ENCODE measurements at places on chromosomes 12 and 14.
A peak's percentile ranks its signal among the peaks of the same experiment; 100 is the strongest.

GRCh38 chr12:103600967-103601728 lies 14.1 kb downstream of the STAB2 start:
- no peak for DNase-seq

DNA sequence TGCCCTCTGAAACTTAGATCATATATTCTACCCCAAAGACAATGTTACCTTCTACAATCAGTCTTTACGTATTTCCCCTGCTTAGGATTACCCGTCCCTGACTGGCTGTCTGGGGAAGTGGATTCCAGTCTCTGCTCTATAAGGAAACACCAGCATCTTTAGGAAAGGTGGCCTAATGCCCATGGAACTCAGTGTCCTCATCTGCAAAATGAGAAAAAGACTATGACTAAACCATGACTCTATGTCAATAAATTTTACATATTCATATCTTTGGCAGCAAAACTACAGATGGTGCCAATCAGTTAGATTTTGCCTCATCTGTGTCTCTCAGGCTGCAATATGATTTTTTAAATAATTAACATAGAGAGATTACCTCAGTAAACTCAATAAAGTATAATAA lies 133.8 kb downstream of the ITPR2 start:
- DNase-seq: no peak

DNA sequence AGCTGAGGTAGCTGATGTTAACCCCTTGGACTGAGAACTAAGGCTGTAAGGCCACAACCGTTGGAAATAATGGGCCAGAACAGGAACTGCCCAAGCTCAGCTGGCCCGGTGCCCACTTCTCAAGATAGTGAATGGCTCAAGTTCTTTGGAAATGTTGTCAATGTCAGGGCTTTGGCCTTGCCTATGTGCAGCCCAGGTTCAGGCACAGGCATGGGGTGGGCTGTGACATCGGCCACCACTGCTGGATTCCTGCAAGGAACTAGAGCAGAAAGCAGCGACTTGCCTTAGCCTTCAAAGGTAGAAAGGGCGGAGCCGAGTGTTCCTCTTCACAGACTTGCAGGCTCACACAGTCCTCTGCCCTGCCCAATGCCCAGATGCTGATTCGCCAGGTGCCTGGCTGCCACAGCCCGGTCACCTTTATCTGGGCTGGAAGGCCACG lies 291.2 kb downstream of the ZFP36L1 start:
- no peak for DNase-seq

DNA sequence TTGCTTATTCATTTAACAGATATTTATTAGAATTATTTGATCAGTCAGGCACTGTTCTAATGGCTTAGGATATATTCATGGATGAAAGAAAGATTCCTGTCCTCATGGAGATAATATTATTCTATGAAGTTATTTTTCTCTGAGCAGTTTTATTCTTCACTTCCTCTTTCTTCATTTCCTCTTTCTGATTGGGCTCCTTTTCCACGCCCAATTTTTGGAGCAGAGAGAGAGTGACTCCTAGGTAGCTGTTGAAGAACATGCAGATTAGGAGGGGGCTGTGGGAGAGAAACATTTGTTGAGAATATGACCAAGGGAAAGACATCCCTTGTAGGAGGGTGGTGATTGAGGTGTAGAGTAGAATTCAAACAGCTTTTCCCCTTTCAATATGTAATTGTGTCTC lies 6.0 kb upstream of the YARS2 start:
- no peak for DNase-seq

DNA sequence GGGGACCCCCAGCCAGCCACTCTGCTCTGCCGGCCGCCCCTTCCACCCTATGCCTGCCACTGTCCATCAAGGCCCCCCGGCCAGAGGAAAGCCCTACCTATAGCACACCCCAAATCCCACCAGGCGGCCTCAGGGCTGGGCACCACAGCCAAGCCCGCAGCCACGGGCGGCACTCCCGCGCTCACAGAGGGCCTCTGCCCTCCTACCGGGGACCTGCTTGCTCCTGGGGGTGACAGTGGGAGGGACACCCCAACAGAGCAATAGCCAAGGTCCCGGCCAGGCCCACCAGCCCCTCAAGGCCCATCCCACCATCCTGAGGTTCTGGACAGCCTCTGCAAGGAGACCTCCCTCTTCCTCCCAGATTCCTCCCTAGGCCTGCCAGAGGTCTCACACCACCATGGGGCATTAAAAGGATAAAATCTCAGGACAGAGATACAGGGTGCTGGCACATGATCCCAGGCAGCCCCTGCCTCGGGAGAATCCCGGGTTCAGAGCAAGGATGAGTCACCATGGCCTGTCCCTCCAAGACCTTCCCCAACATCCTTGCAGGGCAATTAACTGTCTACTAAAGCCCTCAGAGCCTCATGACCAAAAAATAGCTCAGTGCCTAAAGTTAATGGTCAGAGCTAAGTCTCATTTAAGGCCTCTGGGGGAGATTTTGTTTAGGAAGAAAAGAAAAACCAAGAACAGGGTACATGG lies 17.1 kb downstream of the CCDC85C start:
- no peak for DNase-seq

GRCh38 chr12:6959058-6959804 lies 8.1 kb downstream of the PTPN6 start:
- peak; percentile 68 for DNase-seq

DNA sequence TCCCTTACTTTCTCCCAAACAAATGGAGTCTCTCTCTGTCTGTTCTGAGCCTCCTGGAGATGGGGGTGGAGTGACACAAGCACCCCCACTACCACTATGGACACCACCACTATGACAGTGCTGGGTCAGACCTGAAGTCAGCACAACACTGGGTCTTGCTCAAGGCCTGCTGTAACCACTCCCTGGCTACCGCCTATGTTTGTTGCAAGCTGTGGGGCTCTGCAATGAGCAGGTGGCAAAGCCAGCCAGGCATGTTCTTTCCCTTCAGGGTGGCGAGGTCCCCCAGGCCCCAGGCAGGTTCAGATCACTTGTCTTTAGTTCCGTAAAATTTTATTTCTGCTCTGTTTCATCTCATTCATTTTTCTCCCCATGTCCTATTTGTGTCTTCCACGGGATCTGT lies 349.8 kb downstream of the TMEM121 start:
- DNase-seq: no peak

- no peak for DNase-seq
These were observed 215.1 kb downstream of the LRRK2 start for GRCh38 chr12:40439771-40440492.

DNA sequence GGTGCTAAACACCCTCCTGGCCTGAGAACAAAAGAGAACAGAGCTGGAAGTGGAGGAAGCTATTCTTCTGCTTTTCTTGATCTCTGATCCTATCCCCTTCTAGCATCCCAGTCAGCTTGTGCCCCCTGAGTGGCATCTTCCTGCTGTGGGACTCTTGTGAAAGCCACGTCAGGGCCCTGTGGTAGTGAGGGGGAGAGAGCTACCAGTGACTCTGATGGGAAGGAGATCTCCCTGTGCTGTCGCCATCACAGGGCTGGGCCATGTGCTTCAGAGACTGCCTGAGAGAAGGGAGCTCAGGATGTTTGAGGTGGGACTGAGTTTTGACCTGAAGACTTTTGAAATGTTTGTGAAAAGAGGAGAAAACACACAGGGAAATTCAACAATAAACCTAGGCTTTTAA lies 107.6 kb upstream of the FUT8 start:
- DNase-seq: no peak

DNA sequence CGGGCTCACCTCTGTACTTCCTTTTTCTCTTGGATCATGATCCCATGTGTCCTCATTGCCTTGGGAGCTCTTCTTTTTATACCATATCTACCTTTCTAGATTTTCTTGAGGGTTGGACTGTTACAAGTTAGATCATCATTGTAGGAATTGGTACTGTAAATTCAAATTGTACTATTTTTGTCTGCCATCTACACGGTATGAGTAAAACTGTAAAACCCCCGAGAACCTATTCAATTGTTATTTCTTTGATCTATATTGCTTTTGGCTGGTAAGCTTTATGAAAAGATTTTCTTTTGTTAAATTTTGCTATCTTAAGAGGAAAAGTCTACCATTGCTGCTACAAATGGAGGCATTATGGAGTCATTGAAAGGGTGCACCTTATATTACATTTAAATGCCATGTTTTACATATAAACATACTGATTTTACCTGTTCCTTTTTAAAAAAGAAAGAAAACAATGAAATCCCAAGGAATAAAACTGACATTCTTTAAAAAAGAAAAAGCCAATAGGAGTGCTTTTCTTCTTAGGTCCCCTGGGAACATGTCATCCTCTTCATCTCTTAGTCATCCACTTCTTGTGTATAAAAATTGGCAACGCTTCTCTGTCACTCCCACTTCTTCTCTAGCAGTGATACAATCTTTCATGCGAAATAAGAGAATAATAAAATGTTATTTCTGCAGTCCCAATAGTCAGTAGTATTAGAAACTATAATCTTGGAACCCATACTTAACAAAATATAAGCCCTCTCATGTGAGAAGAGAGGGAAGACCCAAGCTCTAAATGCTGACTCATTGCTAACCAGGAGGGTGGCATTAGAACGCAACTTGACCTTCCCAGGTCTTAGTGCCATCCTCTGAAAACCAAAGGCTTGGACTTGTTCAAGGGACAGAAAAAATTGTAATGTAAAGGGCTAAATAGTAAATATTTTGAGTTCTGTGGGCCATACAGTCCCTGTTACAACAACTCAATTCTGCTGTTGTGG lies 20.4 kb downstream of the RGS6 start:
- DNase-seq: no peak

DNA sequence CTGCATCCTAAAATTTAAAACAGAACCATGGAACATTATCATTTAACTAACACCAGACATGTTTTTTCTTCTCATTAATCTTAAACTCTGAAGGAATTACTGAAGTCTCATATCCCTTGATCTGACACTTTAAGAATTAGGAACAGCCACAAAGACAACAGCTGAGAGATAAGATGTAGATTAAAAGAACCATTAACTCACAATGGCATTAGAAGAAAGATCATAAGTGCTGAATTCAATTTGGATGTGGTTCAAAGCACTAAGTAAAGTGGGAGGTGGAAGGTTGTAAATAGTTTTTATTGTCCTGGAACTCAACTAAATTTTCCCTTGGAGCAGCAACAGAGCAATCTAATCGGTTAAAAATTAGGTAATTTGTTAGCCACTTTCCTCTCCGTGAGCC lies 199.0 kb upstream of the ATP2B1 start:
- DNase-seq: no peak

DNA sequence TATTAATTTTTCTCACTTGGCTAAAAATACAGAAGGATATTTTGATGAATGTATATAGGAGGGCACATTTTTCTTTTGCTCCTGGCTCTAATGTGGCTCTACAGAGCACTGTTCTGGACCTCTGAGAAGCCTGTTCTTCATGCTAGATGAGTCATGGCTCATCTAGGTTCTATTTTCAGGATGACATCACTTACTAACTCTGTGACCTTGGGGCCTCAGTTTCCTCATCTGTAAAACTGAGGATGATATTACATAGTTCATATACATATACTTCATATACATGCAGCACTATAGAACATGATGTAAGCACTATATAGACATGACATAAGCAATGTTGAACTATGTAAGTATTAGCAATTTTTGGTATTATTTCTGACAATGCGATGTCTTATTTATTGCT lies 35.8 kb downstream of the SOCS2 start:
- DNase-seq: no peak

- no peak for DNase-seq
These were observed 54.0 kb downstream of the BCAT1 start for GRCh38 chr12:24894879-24895278.

GRCh38 chr12:11882301-11883019 lies 188.3 kb upstream of the BCL2L14 start:
- DNase-seq: no peak

DNA sequence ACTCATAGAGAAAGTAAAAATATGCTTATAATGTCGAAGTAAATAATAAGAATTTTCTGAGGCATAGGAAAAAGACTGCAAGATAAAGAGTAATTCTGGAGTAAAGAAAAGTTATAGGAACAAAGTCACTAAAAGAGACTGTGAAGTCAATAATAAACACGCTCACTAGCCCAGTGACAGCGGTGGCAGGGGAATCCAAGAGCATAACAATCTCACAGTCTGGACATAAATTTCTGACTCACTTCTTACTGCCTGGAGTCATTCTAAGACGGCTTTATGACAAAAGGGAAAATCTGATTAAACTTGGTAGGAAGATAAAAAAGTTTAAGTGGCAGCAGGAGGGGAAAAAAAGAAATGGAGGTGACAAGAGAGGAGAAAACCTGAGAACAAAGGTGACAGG lies 56.4 kb upstream of the GRIP1 start:
- no peak for DNase-seq

- DNase-seq: no peak
These were observed 69.3 kb downstream of the BCAT1 start for GRCh38 chr12:24879644-24880043.

DNA sequence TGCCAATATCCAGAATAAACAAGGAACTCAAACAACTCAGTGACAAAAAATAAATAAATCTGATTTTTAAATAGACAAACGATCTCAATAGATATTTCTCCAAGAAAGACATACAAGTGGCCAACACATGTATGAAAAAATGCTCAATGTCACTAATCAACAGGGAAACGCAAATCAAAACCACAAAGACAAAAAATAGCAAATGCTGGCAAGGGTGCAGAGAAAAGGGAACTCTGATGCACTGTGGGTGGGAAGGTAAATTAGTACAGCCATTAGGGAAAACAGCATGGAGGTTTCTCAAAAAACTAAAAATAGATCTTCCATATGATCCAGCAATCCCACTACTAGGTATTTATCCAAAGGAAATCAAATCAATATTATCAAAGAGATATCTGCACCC lies 3.5 kb upstream of the EIF5 start:
- DNase-seq: no peak

GRCh38 chr12:1117371-1117770 lies 126.3 kb downstream of the ERC1 start:
- DNase-seq: no peak

DNA sequence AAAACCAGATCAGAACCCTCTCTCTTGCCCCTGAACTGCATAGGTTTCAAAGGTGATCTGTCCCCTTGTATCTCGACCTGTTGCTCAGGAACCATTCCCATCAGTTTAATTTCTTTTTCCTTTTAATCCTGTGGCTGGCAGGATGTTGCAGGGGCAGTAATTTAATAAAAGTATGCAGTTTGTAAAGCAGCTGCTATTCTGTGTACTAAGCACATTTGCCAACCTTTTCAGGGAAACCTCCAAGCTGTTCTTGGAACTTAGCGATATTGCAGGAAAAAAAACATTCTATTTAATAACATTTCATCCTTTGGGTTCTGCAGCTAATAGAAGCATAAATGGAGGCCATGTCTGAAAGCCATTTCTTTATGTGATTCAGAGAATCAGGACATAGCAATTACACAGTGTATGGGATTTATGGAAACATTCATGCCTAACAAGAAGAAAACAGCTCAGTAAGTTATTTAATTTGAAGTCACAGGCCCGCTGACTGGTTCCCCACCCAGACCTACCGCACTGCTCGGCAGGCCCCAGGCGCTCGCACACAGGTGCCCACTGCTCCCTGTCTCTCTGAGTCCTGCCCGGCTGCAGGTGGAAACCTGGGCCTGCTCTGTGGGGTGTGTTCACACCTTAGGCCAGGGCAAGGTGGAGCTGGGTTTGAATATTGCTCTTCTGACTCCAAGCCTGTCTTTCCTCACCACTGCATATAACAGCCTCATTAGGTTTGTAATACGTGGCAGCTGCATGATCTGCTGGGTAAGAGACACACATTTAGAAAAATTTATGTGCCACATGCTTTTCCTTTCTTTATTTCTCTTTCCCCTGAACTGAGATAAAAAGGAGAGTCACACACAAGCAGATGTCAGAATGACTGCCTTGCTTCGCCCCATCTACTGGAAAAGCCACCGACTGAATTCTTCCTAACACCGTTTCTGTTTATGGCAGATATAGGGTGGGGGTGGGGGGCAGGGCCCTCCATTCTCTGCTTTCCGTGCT lies 119.7 kb downstream of the SLC25A47 start:
- no peak for DNase-seq

GRCh38 chr12:49200919-49201594 lies 12.2 kb upstream of the TUBA1A start:
- no peak for DNase-seq

Measured in activated T-helper 2 cell treated with anti-CD3 and anti-CD28 coated beads, Interferon-gamma antibody, Interleukin-2, Interleukin-4, amounts not matched to agents 10 μg/mL and 5 μg/mL and 100 μg/mL, durations not matched to agents 14 hours and 24 hours and 36 hours (primary cell).